ENCODE measurements at places on chromosomes 6 and 20.

DNA sequence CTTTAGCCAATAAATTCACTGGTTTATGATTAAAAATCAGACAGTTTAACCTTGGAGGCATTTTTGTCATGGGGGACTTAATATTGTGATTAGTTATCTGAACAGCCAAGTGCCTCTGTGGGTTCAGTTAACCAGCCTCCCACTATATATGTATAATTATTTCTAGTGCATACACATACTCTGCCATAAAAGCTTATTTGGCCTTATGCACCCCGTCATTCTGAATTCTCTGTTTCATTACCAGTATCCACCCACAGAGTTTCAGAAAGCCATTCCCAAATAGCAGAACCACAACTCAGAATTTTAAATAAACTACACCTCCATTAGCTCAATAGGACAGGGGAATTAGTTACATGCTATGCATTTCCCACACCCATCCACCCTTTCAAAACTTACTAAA lies 279.7 kb downstream of the ZFAND3 start:
- no peak for DNase-seq

- no peak for DNase-seq
Observed at GRCh38 chr20:50587291-50587961, 77.2 kb downstream of the PTPN1 start.

GRCh38 chr6:67467341-67467740 lies 1167.7 kb upstream of the ADGRB3 start:
- DNase-seq = peak; percentile 56

DNA sequence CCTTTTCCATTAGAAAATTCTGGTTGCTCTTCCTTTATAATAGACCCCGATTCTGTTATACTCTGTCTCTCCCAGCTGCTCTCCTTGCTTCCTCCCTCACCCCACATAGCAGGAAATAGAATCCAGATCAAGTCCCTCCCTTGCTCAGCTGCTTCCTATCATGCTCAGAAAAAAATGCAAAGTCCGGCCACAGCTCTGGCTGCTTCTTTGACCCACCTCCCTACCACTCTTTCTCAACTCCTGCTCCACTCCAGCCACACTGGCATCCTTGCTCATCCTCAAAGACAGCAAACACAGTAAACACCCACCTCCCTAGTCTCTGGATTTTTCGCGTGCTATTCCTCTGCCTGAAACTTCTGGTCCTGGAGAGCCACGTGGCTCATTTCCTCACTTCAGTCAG lies 9.1 kb upstream of the SLC22A16 start:
- DNase-seq = peak; percentile 71

GRCh38 chr6:150377211-150377781 lies 8.5 kb downstream of the IYD start:
- no peak for DNase-seq

GRCh38 chr20:59443550-59443949 lies 143.1 kb downstream of the EDN3 start:
- DNase-seq = no peak

DNA sequence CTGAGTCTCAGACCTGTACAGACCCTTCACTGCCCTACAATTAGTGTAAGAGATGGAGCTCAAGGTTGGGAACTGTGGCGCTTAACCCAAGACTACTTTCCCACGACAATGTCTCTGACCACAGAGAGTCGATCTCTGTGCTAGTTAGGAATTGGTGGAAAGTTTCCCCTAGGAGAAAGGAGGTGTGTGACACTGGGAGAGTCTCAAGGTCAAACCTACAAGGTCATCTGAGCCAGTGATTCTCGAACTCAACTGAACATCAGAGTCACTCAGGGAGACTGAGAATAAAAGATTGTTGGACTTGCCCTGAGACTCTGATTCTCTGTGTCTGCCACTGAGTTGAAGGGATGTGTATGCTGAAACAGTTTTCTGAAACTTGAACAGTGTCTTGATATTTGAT lies 9.7 kb upstream of the AFDN start:
- no peak for DNase-seq

GRCh38 chr20:59780494-59781185 lies 152.8 kb downstream of the SYCP2 start:
- peak; percentile 9 for DNase-seq
